ENCODE measurements at places on chromosomes 12 and 14. TPM values are rescaled to one million over a fixed set of nuclear protein-coding genes. Genes with fewer than 3 reads are reported as not detected.

Gene GLIPR1
- total RNA-seq: 28.8 TPM

Gene ARMH4
- total RNA-seq: 6.4 TPM

Gene MYO1A
- 0.09 TPM for total RNA-seq

Gene THAP2
- 5.2 TPM for total RNA-seq

Gene CCDC177
- total RNA-seq: not detected

DNA sequence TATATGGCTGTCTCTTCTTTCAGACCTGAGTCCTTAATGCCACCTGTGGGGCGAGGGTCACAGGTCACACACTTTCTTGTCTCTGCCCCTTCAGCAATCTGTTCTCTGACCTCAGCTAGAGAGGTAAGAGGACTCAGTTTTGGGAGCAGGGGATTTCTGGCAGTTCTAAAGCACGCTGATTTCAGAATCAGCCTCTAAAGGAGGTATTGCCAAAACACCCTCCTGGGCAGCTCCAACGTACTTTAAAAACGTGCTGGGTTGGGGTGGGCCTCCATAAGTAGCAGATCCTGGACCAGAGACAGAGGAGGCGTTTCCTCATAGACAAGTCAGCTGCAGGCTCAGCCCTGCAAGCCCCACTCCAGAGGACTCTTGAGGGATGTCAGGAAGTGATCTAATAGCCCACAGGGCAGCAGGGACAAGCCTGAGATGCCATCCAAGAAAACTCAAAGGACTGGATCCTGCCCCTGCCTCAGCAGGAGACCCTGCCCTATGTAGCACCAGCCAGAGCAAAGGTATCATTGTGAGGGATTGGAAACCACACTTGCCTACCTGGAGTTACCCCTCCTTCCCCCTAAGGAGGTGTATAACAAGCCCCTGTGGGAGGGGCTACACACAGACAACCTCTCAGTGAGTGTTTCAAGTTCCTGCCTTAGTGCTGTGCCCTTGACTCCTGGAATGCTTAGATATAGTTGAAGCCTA lies 8.5 kb downstream of the CTDSP2 start:
- DNase-seq: peak; percentile 77

- DNase-seq: no peak
These were observed 45.7 kb upstream of the CPM start for GRCh38 chr12:68978678-68979077.

GRCh38 chr12:1314523-1314922 lies 279.9 kb downstream of the FBXL14 start:
- no peak for DNase-seq

DNA sequence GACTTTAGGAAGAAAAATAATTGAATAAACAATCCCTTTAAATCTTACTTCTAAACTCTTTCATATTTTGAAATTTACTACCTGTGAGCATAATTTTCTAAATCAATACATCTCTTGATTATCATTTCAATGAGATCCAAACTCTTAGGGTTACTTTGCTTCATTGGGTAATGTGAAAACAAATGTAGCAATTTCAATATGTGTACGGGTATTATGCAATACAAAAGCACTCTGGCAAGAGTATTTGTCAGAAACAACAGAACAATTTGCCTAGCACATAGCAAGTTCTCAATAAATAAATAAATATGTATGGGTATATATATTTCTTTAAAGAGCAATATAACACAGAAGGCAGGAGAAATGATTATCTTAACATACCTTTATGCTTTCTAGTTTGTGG lies 77.1 kb downstream of the PLEKHG7 start:
- no peak for DNase-seq

GRCh38 chr12:30010071-30011052 lies 226.6 kb upstream of the TMTC1 start:
- no peak for DNase-seq

DNA sequence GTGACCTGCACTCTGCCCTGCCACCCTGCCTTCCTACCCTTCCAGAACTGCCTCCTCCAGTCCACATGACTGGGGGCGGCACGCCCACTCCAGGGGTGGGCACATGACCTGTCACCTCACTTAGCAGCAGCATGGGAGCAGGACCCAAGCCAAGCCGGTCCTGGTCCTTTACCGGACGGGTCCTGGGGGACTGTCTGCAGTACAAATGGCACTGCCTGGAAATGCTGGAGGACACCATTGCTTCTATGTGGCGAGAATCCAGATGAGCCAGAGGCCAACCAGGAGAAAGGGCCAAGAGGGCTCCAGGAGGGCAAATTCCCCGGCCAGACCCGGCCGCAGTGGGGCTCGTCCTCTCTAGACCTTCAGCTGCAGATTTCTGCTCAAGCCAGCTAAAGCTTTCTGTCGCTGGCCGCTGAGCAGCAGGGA lies 33.1 kb downstream of the ITPK1 start:
- DNase-seq: no peak

- DNase-seq: no peak
These were observed 30.2 kb downstream of the ST8SIA1 start for GRCh38 chr12:22304341-22304740.

DNA sequence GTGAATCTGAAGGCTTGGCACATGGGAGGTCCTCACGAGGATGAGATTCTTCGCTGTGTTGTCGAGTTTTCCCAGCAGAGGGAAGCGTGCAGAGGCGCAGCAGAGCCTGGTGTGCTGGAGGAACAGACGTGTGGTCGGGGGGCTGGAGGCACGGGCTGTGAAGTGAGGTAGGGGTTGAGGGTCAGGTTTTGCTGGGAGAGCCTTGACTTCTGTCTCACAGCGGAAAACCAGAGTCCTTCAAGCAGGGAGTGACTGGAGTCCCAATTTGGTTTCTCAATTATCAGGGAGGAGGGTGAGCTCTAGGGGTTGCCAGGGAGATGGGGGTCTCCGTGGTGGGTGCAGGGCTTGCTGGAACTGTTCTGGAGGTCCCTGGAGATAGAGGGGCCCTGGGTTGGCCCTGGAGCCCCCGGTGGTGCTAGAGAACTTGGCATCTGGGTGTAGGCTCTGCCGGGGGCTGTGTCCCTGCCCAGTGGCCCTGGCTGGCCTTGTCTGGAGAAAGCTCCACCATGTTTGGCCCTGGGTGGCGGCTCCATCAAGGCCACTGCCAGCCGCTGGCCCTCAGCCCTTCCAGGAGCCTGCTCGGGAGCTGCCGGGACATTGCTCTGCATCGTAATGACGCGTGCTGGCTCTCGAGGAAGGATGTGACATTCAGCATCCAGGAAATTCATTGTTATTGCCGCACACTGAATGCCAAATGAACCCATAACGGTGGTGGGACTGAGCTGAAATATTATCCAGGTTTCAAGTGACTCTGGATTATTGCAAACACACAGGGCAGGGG lies 215.7 kb downstream of the KIF26A start:
- DNase-seq: peak; percentile 73

- no peak for DNase-seq
These were observed 28.6 kb upstream of the AEBP2 start for GRCh38 chr12:19410629-19411185.

DNA sequence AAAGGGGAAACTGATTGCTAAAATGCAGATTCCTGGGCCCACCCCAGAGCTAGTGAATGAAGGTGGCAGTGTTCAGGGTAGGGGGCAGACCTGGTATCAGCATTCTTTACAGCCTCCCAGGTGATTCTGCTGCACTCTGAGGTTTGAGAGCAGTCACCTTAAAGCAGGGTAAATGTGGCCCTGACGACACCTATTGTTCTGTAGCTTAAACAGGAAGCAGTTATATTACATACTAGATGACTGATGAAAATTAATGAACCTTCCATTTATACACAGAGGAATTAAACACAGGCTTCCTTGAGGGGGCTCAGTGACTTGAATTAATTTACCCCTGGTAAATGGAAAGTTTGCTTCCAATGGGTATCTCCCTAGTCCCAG lies 25.3 kb downstream of the NUAK1 start:
- DNase-seq: no peak

DNA sequence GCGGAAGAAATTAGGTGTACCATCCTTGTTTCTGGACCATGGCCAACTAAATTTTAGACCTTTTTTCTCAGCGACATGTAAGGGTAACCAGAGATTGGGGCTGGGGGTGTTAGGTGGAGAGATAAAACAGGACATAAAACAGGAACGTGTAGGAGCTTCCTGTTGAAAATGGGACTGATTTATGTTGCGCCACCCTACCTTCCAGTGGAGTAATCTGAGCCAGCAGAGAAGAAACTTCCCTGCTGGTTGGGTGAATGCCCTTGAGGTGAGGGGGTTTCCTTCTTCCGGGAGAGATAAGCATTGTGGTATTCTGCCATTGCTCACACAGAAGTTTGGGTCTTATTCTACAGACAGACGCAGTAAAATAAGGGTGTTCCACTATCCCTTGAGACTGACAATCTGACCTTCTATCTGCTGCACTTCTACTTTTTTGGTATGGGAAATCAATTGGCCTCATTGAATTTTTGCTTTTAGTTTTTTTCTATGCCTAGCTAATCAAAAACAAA lies 417.6 kb downstream of the PCNX1 start:
- DNase-seq: no peak

DNA sequence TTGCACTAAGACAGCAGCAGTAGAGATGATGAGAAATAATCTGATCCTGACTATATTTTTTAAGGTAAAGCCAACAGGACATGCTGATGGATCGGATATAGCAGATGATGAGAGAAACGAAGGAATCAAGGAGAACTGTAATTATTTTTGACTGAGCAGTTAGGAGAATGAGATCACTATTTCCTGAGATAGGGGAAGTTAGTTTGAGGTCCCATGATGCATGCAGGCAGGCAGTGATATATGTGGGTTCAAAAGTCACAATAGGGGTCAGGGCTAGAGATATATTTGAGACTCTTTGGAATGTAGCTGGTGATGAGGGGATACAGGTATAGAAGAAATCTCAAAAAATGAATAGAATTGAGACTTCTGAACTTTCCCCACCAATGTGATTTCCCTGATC lies 107.6 kb downstream of the GTF2A1 start:
- DNase-seq: no peak

- peak; percentile 61 for DNase-seq
These were observed 185.6 kb upstream of the C14orf180 start for GRCh38 chr14:104393898-104394381.

- DNase-seq: no peak
These were observed 77.0 kb downstream of the CPSF2 start for GRCh38 chr14:92198804-92199203.

DNA sequence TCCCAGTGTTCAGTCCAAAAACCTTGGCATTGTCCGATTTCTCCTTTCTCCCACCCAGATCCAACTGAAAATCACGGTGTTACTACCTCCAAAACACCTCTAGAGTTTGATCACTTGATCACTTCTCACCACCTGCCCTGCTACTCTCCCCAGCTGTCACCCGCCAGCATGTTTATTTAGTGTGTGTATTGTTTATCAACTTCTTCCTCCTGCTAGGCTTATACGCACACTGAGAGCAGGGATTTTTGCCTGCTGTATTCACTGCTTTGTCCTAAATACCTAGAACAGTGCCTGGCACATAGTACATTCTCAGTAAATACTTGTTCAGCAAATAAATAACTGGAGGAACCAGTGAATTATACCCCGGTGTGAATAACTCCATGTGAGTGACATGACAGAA lies 5.0 kb downstream of the BDKRB1 start:
- DNase-seq: no peak

DNA sequence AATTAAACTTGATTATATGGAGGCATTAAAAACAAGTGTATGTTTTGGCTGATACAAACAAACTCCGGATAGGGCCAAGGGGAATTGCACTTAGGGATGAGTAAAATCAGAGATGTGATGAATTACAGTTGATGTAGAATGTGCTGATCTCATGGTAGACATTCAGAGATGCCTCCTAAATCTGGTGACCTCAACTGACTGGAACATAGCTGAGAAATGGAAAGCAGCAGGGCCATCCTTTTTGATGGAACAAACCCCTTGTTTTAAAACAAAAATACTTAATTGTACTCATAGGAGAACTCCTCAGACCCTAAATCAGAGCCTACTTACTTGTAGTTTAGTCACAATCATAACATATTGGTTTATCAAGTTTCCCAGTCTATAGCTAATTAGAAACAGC lies 122.8 kb downstream of the C12orf75 start:
- DNase-seq: no peak

GRCh38 chr14:51884086-51884927 lies 23.9 kb downstream of the GNG2 start:
- DNase-seq: no peak
